ENCODE measurements at places on chromosomes 2 and 18.
A peak's percentile ranks its signal among the peaks of the same experiment; 100 is the strongest.

DNA sequence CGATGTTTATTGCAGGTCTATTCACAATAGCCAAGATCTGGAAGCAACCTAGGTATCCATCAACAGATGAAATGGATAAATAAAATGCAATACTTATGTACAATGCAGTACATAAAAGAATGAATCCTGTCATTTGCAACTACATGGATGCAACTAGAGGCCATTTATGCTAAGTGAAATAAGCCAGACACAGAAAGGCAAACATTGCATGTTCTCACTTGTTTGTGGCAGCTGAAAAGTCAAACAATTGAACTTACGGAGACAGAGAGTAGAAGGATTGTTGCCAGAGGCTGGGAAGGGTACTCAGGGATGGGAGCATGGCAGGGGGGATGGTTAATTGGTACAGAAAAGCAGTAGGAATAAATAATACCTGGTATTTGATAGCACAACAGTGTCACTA, 563.9 kb downstream of the TMX3 start:
- no peak for DNase-seq

DNA sequence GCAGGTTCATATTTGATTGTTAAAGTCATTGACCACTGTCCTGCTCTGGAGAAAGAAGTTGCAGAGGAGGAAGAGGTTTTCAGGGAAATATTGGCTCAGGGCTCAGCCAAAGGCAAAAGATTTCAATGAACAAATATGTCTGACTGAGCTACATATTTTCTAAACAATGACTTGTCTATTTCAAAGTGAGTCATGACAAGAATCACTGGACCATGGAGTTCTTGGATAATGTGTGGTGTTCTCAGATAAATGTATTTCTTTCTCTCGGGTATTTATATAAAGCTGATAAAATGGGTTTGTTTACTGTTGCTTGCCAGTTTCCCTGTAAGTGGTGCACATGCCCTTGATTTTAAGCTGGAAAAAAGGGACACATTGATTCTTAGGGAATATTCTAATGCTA, 34.3 kb upstream of the RMP24 start:
- no peak for DNase-seq

- no peak for DNase-seq
Observed at GRCh38 chr2:108220191-108220590, 19.6 kb upstream of the SULT1C3 start.

DNA sequence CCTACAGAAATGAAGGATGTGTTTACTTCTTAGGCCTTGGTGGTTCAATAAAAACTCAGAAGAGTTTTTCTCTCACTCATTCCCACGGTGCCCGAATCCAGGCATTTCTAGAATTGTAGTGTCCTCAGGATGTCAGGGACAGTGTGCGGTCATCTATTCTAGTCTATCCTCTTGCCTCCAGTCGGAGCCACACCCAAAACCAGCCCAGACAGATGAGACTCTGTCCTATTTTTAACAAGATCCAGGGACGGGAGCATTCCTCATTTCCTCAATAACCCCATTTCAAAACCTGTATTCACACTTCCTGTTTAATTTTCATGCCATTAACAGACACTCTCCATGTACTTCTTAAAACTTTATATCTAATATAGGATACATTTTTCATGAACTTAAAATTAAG, 11.6 kb upstream of the RBMS1 start:
- DNase-seq: no peak

- peak; percentile 23 for DNase-seq
Observed at GRCh38 chr2:29841386-29842004, 79.9 kb downstream of the ALK start.

- DNase-seq: no peak
Observed at GRCh38 chr18:36448384-36449290, 151.1 kb downstream of the FHOD3 start.

DNA sequence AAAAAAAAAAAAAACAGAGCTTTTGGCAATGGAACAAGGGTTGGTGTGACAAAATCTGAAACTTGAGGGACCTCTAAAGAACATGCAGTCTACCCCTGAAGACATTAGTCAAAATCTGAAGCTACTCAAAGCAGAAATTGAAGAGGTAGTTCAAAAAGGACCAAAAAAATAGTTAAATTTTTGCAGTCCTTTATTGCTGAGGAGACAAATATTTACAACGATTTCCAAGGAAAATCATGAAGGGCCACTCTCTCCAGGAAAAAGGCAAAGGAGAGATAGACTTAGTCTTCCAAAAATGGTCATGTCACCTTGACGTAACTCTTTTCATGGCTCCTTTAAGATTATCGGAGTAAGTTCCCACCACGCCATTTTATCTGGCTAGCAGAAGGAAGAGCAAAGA, 452.0 kb downstream of the XIRP2 start:
- no peak for DNase-seq

DNA sequence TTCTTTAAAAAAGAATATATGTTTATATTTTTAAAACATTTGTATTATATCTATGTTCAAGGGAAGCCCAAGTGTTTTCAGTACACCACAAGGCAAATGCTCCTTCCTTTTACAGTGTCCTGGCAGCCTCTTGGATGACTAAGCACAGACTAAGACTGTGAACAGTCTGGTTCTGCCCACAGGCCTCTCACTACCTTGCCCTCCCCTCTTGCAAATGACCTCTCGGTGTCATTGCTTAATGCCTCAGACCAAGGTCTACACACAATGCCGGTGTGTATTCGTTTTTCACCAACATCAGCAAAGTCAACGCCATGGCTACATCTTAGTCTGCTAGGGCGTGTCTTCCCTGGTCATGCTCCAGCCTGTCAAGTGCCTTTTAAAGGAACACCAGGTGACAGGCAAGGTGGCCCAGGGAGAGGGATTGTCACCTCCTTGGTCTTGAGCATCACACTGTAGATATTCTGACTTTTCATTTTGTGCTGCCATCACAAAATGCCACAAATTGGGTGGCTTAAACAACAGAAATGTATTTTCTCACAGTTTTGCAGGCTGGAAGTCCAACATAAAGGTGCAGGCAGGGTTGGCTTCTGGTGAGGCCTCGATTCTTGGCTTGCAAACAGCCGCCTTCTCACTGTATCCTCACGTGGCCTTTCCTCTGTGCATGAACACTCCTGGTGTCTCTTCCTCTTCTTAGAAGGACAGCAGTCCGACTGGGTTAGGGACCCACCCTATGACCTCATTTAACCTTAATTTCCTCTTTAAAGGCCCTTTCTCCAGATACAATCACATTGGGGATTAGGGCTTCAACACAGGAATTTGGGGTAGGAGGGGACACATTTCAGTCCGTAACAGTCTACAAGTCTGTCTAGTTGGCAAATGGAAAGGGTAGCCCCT, 266.5 kb downstream of the KLHL29 start:
- DNase-seq: no peak

DNA sequence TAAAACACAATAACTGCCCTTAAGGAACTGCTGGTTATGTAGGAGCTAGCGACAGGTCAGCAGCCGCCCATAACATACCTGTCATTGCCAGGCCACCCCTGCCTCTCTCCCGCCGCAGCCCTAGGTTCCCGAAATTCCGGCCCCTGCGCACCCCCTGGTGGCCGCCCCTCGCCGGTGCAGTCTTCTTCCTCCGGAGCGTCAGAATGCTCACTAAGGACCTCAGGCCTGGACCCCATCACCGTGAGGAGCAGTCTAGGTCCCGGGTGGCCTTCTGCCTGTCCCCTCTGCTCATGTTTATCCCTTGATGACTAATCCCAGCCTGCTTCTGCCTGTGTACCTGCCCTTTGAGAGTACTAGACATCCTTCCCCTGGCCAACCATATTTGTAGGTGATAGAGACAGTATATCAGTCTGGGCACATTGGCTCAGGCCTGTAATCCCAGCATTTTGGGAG, 115.7 kb upstream of the SLC1A4 start:
- DNase-seq: peak; percentile 67

GRCh38 chr2:182824056-182824766, 42.2 kb downstream of the FRZB start:
- DNase-seq: no peak

DNA sequence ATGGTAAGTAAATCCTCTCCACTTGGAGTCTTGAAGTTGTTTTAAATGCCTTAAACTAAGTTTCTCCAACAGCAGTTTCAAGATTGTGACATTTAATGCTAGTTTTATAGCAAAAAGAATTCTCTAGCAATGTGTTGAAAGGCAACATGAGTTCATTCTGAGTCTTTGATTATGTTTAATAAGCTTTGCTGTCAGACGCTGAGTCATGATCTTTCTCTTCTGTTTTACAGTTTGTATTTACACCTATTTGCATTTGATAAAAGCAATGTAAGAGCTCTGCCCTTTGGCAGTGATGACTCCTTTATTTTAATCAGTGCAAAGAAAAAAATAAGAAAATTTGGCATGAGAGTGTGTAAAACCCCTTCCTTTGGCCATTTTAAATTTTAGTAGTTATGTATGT, 497.7 kb downstream of the STK39 start:
- DNase-seq: no peak

- no peak for DNase-seq
Observed at GRCh38 chr2:235752846-235753245, 259.0 kb downstream of the AGAP1 start.

DNA sequence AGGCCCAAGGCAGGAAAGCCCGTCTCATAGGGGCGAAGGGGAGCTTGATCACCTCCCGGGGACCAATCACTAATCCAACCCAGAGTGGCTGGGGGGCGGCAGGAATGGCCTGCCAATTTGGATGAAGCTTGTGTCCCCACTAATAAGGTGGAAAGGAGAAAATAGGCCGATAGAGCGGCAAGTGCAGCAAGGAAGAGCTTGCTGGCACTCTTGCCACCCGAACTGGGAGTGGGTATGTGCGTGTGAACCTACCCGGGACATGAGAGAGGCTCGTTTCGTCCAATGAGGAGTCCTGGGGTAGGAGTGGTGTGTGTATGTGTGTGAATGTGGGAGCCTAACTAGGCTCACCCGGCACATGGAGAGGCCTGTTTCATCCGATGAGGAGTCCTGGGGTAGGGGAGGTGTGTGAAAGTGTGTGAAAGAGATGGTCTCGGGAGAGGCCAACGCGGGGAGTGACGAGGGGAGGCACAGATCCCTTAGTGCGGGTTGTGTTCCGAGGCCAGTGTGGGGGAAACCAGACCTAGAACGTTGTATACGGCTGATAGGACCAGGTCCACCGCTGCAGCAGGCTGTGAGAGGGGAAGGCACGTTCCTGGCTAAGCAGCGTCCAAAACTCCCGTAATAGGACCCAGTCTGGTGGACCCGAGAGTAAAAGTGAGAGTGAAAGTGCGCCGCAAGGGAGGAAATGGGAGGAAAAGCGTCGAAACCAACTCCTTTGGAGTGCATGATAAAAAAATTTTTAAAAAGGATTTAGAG, 47.1 kb upstream of the SELENOI start:
- peak; percentile 41 for DNase-seq

- DNase-seq: no peak
Observed at GRCh38 chr2:1300284-1300683, 113.0 kb upstream of the TPO start.

GRCh38 chr2:221412978-221413377, 159.1 kb downstream of the EPHA4 start:
- no peak for DNase-seq

DNA sequence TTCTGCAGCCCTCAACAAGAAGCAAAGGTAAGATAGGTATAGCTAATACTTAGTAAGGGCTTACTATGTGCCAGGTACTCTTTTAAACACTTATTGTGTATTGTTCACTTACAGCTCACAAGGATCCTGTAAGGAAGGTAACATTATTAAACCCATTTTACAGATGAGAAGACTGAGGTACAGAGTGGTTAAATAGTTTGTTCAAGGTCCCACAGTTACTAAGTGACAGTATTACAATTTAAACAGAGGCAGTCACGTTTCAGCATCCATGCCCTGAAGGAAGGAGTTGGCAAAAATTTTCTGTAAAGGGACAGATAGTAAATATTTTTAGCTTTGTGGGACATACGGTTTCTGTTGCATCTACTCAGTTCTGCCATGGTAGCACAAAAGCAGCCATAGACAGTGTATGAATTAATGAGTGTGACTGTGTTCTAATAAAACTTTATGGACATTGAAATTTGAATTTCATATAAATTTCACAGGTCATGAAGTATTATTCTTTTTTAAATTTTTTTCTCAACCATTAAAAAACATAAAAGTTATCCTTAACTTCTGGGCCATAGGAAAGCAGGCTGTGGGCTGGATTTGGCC, 75.7 kb downstream of the LTBP1 start:
- DNase-seq: no peak

- no peak for DNase-seq
Observed at GRCh38 chr18:77006305-77007175, 126.0 kb downstream of the MBP start.

GRCh38 chr2:236562434-236562833, 7.2 kb upstream of the ACKR3 start:
- no peak for DNase-seq

DNA sequence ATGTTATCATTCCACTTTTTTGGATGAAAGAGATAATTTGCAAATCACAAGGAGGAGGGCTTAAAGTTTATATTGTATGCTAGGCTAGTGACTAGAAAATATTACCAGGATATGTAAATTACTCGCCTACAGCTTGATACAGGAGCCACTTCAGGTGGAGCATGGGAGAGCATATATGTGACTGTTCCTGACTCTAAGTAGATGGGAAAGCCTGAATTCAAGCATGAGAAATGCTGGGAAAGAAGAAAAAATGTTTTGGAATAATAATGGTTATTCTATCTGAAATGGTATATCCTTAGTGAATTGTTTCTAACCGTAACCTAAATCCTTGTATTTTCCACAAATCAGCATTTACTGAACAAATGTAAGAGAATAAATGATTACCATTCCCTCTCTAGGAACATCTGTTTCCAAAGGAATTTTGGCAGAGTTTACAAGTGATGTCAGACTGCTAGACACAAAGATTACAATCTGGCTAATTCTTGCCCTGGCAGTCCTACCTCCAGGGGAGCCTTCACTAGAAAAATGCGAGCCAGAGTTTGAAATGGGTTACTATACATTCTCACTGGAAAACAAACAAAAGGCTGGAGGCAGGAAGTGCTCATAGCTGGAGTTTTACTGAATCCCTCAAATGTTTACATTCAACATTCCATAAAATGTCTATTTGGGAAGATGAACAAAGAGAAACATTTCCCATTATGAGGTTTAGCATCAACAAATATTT, 129.4 kb upstream of the MAPRE2 start:
- no peak for DNase-seq

GRCh38 chr2:40317046-40317445, 134.8 kb downstream of the SLC8A1 start:
- DNase-seq: no peak

DNA sequence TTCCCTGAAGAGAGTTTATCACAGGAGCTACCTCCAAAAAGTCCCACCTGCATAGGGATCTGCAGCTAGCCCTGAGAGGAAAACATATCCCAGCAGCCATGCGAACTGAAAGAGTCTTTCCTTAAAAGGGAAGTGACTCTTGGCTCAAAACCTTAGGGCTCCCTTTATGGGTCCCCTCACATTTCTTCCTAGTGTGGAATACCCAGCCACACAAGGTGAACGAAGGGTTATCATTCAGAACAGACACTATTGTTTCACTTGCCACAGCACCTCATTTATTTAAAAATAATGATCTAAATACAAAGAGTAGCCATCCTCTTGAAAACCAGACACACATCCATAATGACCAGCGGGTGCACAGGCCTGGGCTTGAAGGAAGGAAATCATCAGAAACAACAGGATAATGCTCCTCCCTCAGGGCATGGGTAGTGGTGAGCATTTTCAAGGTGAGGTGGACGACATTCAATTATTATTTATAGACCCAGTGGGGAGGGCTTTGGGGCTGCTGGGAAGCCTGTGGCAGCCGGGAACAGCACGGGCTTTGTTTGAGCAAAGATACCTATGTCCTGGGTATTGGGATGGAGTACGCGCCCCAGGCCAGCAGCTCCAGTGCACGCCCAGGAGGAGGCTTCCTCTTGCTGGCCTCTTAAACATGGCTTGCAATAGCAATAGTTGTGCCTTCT, 119.0 kb upstream of the ITGA6 start:
- DNase-seq: no peak

All from hematopoietic multipotent progenitor cell treated with erythropoietin and hydrocortisone succinate and interleukin-3 and kit ligand, for 15 days (in vitro differentiated cells).